NCI-H1048 (cell line): ENCODE measurements at places on chromosomes 6 and 20.

GRCh38 chr6:166927935-166928643, 28.3 kb downstream of the RNASET2 start:
- DNase-seq, result no peak

GRCh38 chr6:84428300-84428907, 201.0 kb upstream of the CEP162 start:
- peak; percentile 5 for DNase-seq

- no peak for DNase-seq
Measured at GRCh38 chr20:48776306-48776705, 51.5 kb downstream of the PREX1 start.

DNA sequence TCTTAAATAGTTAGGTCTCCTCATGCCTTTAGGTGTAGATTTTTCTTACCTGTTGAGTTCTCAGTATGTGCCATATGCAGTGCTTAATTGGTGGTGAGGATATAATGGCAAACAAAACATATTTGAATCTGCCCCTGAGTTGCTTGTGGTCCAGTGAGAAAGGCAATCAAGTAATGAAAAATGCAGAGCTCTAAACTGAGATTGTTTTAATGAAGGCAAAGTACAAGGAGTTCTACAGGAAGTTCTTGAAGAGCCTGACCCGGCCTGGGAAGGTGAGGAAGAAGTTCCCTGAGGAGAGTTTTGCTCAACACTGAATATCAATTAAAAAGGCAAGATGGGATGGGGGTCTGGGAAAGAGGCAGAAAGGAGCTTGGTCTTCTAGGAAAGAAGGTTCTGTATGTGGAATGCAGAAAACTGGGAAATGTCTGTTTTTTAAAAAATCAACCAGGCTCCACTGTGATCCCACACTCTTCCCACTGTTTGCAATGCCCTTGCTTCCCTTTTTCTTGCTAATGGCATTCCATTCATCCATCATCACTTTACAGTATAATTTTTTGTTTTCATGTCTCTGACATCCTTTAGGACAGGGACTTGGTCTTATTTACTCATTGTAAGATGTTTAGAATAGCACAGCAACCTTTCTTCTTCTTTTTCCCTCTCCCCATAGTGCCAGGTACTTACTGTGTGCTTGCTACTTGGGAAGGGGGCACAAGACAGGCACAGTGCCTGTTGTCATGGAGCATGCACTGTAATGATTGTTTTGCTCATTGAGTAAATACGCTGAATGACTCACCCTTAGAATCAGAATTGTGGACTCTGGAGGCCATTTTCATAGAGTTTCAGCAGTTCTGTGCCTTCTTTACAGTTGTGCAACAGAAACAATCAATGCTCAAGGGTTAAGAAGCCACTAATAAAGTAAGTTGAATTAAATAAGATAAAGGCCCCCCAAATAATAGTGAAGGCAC, 64.3 kb downstream of the ANKS1A start:
- no peak for DNase-seq

GRCh38 chr20:955656-956055, 39.5 kb upstream of the ANGPT4 start:
- no peak for DNase-seq

DNA sequence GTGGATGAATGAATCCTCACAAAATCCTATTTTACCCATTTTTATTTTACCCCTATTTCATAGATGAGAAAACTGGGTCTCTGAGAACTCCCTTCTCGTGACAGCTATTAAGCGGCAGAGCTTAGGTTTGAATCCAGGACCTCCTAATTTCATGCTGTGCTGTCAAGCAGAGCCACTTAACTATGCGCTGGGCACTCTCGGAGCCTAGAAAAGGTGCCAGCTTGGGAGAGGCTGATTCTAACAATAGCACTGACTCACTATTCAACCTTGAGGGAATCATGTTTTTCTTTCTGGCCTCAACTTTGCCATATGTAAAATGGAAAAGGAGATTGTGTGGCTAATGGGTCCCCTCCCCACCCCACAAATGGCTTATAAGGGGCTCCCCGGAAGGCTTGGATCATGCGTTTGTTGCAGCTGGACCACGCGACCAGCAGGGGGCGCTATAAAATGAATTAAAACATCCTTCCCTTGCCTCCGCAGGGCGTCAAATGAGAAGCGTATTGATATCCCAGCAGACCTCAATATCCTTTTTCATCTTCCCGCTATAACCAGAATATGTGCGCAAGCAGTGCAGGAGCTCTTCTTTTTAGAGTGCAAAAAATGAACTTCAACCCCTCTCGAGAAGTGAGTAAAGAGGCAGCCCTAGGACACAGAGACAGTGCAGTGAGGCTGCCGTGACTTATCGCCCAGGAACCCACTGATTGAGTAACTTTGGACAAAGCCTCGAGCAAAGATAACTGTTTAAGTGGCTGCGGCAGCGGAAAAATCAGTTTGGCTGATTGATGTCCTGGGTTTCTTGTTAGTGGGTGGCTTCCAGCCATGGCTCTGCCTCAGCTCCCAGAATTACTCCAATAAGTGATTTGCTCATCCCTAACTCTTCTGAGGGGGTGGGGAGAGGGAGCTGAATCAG, 12.8 kb upstream of the PDYN start:
- DNase-seq, result no peak

- DNase-seq, result no peak
Measured at GRCh38 chr6:42293386-42293977, 75.8 kb upstream of the MRPS10 start.

DNA sequence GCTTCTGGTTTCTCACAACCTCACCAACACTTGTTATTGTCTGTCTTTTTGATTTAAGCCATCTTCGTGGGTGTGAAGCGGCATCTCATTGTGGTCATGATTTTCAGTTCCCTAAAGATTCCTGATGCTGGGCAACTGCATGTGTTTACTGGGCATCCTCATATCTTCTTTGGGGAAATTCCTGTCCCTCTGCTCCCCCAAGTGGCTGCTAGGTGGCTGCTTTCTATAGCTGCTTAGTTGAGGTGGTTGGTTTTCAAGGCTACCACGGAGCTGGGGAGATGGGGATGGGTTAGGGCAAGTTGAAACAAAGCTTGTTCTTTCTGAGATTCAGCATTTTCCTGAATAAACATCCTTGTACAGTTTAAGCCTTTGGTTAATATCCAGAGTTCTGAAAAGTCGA, 403.9 kb upstream of the SULF2 start:
- DNase-seq, result no peak

DNA sequence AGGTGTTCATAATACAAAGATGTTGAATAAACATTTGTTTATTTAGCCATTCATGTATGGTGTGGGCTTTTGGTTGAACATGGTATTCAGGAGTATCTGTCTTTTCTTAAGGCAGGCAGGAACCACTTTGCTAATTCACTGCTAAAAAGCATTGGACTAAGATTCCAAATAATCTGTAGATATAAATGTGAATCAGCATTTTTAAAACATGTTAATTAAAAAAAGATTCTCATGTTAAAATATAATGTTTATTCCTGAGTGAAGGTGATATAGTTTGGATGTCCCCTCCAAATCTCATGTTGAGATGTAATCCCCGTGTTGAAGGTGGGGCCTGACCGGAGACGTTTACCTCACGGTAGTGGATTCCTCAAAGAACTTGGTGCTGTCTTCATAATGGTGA, 19.3 kb downstream of the CRISP1 start:
- no peak for DNase-seq

GRCh38 chr20:16388731-16389130, 184.5 kb downstream of the KIF16B start:
- no peak for DNase-seq

GRCh38 chr6:116323863-116324262, 44.1 kb upstream of the TSPYL1 start:
- DNase-seq, result no peak

DNA sequence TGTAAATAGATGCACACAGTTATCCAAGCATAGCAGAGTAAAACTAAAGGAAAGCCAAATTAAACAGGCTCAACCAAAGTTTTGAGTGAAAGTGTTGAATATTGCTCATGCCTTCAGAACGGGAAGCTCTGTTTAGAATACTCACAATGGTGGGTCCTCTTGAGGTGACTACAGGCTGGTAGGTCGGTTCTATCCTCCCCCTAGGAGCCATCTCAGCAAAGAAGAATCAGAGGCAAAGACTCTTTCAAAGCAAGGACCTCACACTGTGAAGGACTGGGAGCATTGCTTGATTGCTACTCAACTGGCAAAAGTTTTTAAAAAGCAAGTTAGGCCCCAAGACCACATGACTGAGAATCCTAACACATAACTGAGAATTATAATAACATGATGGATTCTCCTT, 88.4 kb upstream of the JAG1 start:
- no peak for DNase-seq

GRCh38 chr20:4369119-4369797, 352.5 kb upstream of the PRND start:
- DNase-seq, result no peak

- DNase-seq, result no peak
Measured at GRCh38 chr6:158635427-158636073, 9.0 kb downstream of the DYNLT1 start.

GRCh38 chr6:146551545-146551944, 7.9 kb downstream of the RAB32 start:
- no peak for DNase-seq

DNA sequence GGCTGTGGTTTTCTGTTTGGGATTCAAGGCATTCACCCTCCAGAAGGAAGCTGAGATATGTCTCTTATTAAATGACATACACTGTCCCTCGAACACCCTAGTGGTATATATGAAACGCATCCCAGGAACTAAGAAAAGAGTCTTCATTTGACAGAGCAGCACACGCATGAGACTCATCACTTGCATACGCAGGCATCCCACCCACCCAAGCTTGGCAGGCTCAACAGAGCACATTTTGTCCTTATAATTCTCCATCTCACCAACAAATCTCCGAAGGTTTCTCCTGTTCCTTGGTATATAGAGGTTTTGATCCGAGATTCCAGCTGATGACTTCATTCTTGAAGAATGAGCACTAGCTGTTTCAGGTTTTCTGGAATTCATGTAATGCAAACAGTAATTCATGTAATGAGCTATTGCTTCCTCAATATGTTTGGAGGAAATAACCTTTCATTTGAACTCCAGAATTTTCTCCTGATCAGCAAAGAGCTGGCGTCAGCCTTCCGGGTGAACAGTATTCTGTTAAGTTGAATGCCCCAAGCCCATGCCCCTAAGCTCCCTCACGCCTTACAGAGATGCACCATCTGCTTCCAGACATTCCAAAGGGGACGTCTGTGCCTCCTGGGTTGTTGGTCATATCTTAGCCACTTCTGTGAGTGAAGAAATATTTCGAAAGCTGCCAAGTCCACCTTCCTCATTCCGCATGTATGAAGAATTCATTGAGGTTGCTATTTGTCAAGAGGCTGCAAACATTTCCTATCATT, 66.0 kb upstream of the CDH4 start:
- no peak for DNase-seq

- no peak for DNase-seq
Measured at GRCh38 chr6:117729613-117730012, 54.3 kb downstream of the NUS1 start.

DNA sequence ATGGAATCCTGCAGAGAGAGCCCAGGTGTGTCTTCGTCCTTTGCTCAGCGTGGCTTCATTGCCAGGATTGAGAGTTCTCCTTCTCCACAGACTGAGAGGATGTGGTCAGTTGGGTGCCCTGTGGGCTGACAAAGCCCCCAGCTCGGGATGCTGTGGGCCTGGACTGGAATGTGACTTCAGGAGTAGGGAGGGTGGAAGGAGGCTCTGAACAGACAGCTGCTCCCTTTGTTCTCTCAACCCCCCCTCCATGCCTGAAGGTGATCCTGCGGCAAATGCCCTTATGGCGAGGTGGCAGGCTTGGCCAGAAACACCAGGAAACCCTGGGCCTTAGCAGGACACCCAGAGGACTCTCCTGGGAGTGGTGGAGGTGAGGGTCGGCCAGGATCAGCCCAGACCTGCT, 1.8 kb upstream of the CST5 start:
- DNase-seq, result no peak

- DNase-seq, result no peak
Measured at GRCh38 chr6:20467437-20467836, 65.8 kb downstream of the E2F3 start.

- no peak for DNase-seq
Measured at GRCh38 chr6:31785475-31785874, 8.3 kb upstream of the VWA7 start.

DNA sequence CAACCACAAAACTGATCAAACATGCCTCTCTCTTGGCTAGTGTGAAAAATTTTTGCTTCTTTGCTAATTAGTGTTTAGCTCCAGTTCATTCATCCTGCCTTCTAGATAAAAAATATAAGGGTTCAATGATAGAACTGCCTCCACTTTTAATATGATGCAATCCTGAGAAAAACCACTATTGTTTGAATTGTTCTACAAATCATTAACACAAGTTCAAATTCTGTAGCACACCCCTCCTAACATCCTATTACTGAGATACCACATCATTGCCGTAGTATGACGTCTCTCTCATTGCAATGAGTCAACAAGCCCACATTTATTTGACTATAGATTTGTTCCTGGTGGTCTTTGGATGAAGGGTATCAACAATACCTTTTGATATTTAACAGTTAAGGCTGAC, 365.8 kb upstream of the OPRM1 start:
- DNase-seq, result no peak
